ENCODE measurements at places on chromosomes 7 and 10.

DNA sequence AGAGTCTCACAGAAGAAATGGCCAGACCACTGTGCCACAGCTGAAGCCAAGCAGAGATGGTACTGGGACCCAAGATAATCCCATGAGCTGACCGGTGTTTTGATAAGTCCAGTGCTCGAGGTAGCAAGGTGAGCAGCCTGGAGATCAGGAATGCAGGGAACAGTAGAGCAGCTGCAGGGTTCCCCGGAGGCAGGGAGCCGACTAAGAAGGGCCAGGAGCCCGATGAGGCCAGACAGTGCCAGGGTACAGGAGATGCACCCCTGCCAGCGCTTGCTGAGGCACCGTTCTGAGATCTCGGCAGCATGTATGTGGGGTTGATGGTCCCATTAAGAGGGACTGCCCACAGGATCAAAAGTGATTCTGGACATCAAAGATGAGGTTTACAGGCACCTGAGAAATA, 47.1 kb downstream of the VSTM4 start:
- no peak for DNase-seq

GRCh38 chr10:102802920-102803534, 34.2 kb downstream of the CYP17A1 start:
- no peak for DNase-seq

DNA sequence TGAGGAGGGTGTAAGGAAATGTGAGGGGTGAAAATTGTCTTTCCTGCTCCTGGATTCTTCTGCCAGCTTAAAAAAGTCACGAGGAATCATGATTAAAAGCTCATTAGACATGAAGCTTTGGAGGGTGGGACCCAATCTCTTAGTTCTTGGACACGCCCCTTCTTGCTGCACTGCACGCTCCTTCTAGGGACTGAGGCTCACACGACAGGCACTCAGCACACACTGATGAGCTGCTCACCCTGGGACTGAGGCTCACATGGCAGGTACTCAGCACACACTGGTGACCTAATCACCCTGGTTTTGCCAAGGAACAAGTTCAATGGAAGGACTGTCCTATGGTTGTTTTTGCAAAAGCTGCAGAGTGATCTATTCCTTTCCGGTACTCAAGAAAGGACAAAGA, 65.8 kb upstream of the ELMO1 start:
- no peak for DNase-seq

DNA sequence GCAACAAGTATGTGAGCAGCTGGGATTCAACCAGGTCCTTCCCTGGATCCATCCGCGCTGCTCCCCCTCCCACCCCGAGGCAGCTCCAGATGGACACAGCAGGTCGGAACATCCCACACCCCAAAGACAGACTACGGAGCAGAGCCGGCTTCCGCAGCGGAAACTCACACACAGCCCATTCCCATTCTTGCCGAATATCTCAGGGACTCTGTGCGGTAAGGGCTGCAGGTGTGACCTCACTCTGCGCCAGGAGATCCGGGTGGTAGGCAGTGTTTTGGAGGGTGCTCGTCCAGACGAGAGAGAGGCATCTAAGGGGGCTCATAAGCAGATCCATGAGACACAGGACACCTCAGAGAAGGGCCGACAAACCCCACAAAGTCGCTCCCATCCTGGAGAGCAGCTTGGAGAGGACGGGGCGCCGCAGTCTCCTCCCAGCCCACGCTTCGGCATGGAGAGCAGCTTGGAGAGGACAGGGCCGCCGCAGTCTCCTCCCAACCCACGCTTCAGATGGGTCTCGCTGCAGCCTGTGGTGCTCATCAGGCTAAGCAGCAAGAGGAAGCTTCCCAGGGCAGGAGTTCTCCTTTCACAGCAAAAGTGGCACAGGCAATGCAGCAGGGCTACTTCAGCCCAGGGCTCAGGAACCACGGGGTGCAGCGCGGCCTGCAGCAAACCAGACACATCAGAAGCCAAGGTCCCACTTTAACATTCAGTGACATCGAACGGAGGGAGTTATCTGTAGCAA, 179.9 kb downstream of the DIP2C start:
- DNase-seq = no peak

DNA sequence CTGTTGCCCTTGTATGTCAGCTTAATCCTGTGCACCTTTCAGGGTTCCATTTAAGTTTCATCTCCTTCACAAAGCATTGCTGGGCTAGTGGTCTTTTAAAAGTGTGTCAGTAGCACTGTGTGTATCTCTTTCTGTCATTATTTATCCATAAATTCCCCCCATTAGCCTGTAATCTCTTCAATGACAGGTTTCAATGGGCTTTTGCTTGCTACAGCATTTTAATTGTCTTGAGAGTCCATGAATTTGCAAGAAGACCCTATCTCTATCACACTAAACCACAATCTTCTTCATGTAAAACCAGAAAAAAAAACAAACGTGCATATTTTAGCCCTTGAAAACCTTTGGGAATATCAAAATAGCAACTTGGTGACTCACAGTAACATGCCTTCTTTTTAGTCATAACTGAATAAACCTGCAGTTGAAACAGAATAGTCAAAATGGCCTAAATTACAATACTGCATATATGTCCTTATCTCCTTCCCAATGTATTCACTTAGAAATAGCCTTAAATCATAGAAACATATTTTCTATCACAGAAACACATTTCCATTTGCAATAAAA, 118.6 kb downstream of the PON1 start:
- DNase-seq = no peak

DNA sequence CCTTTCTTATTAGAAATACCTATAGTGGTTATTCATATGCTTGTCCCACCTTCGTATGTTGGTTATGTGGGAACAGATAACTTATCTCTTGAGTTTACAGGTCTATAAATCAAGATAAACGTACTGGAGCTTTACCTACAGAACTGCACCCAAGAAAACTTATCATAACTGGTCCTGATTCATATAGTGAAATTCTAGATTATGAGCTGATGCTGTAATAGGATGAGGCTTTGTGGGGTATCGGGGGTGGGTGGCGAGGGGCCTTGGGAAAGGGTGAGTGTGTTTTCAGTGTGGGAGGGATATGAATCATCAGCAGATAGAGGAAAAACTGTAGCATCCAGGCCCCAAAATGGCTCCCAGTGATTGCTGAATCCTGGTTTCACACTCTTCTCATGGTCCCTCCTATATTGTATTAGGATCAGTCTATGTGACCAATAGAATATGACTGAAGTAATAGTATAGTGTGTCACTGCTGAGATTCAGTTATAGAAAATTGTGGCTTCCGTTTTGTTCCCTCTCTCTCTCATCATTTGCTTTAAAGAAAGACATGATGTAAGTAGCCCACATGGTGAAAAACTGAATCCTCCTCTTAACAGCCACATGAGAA, 706.8 kb upstream of the LRRTM3 start:
- DNase-seq = no peak

- DNase-seq = no peak
These were observed 2.1 kb downstream of the CAMK1D start for GRCh38 chr10:12351447-12351846.

- no peak for DNase-seq
These were observed 12.4 kb downstream of the PARD3 start for GRCh38 chr10:34802692-34803091.

DNA sequence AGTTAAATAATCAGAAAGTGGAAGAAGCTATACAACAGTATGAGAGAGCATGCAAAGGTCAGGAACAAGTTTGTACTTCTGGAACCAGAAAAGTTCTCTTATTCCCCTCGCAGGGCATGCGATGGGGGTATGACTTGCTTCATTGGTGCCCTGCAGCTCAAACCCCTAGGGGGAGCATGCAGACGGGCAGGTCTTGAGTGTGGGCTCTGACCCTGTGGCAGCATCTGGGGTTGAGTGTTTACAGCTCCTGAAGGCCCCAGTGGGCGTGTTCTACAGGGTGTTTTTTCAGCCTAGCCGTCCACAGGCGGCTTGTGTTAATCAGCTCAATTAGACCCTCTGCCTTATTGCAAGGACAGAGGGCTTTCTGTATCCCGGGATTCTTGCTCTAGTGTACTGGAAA, 44.5 kb downstream of the KIF20B start:
- DNase-seq = no peak

- DNase-seq = no peak
These were observed 77.4 kb downstream of the ZNF365 start for GRCh38 chr10:62451611-62451975.

DNA sequence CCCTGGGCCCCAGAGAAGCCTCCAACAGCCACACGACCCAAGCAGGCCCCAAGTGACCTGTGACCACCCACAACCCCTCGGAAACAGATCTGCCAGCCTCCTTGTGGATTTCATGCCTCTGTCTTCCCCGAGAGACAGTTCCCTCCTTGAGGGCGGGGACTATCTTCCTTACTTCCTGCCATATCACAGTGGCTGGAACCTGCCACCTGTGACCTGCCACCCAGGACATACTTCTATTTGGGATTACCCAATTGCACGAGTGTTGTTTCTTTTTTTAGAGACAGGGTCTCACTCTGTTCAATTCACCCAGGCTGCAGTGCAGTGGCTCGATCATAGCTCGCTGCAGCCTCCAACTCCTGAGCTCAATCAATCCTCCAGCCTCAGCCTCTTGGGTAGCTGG, 25.9 kb downstream of the TNRC18 start:
- DNase-seq = no peak

DNA sequence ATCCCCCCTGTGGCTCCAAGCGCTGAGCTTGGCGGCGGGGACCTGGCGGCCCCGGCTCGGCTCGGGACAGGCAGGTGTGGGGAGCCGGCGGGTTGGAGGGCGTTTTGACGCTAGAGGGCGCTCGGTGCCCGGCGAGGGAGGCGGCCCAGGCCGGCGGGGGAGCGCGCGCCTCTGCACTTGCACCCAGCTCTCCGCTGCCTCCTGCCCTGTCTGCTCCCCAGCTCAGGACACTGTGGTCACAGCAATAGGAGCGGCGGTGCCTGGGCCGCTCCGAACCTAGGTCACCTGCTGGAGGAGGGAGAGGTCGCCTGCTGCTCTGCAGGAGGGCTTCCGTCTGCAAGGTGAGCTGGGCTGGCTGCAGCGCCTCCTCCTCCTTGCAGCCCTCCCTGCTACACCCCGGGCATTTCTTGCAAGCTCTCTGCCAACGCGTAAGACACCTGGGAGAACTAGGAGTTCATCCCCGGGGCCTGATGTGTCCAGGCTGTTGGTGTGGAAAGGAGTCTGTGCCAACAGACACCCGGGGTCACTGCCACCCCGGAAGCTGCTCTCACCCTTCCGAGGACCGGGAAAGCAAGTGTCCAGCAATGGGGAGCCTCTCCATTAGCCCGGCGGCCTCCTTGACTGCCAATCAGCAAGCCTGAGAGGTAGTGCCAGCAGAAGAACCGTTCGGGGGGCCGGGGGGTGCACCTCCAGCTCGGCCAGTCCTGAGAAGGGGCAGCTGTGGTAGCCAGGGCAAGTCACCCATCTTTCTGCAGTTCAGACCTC, 620.4 kb downstream of the GALNT17 start:
- DNase-seq = no peak

DNA sequence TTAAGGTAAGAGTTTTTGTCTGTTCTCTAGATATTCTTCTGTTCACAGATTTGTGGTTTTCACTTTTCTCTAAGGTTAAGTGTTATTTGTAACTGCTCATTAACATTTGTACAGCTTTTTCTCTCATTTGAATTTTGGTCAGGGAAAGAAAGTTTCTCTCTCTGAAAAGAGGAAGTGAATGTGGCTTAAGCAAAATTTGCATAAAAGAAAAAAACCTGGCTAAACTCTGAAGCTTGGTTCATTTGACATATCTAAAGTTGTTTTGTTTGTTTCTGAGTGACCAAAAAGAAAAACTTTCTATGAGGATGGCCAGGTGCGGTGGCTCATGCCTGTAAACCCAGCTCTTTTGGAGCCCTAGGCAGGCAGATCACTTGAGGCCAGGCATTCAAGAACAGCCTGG, 22.0 kb upstream of the SLC26A4 start:
- no peak for DNase-seq

- no peak for DNase-seq
These were observed 28.1 kb downstream of the ST8SIA6 start for GRCh38 chr10:17426263-17426750.

DNA sequence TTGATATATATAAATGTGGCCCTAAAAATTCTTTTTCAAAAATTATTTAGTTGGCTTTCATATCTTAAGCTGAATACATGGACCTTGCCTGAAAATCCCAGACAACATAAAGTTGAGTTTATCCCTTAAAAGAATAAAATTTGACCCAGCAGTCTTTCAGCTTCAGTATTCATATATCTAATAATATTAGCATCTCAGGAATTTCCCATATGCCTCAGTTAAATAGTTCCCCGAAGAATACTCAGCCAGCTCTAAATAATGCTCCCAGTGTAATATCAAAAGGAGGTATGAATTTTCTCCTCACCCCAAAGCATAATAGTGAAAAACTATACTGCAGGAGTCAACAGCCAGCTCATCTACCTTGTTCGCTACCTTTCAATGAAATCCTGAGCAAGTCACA, 145.9 kb downstream of the CTNNA3 start:
- no peak for DNase-seq

GRCh38 chr10:80457554-80458262, 3.6 kb downstream of the TSPAN14 start:
- DNase-seq = no peak

- no peak for DNase-seq
These were observed 7.1 kb downstream of the KIAA1549 start for GRCh38 chr7:138974103-138974502.

GRCh38 chr7:114889646-114890285, 32.1 kb upstream of the MDFIC start:
- peak; percentile 68 for DNase-seq

DNA sequence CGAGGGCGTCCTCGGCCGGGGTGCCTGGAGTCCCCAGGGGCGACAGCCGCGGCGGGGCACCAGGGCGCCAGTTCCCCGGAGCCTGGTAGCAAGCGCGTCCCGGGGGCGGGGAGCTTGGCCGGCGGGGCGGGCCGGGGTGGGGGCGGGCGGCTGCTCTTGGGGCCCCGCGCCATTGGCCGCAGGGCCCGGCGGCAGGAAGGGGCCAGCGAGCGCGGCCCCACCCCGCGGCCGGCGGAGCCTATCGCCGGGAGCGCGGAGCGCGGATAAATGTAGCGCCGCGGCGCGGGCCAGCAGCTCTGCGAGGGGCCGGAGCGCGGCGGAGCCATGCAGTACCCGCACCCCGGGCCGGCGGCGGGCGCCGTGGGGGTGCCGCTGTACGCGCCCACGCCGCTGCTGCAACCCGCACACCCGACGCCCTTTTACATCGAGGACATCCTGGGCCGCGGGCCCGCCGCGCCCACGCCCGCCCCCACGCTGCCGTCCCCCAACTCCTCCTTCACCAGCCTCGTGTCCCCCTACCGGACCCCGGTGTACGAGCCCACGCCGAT, at the start of gene HHEX:
TSS of gene HHEX (plus strand) at position 293 of the 548 bp plus-strand sequence. CDS start at position 325, 32 bp downstream.
- DNase-seq = no peak

GRCh38 chr7:130943981-130944380, 210.0 kb upstream of the KLF14 start:
- no peak for DNase-seq

- DNase-seq = no peak
These were observed 51.6 kb upstream of the CASD1 start for GRCh38 chr7:94458041-94458440.

- no peak for DNase-seq
These were observed 30.7 kb upstream of the STOX1 start for GRCh38 chr10:68796605-68797004.

DNA sequence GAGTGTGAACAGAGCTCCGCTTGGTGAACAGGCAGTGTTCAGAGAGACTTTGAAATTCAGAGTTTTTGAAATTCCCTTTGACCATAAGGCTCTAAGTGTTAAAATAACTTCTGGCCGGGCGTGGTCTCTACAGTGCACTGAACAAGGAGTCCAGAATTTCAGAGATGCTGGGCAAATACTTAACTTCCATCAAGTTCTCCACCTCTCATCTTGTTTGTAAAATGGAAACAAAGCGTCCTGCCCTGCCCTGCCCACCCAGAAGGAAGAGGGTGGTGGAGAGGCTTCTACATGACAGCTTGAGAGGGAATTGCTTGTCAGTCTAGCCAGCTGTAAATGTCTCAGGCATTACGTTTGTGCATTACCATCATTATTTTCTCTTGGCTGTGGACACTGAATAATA, 102.6 kb downstream of the RGS10 start:
- no peak for DNase-seq
